ENCODE measurements at places on chromosomes 2 and 18. TPM values are rescaled to one million over a fixed set of nuclear protein-coding genes. Genes with fewer than 3 reads are reported as not detected.

ALLC gene
- total RNA-seq: not detected

CPO gene
- not detected for total RNA-seq

GPR39 gene
- total RNA-seq: not detected

EPB41L3 gene
- 1.5 TPM for total RNA-seq

ACVR1C gene
- 3.3 TPM for total RNA-seq

REG1B gene
- total RNA-seq: not detected

DNA sequence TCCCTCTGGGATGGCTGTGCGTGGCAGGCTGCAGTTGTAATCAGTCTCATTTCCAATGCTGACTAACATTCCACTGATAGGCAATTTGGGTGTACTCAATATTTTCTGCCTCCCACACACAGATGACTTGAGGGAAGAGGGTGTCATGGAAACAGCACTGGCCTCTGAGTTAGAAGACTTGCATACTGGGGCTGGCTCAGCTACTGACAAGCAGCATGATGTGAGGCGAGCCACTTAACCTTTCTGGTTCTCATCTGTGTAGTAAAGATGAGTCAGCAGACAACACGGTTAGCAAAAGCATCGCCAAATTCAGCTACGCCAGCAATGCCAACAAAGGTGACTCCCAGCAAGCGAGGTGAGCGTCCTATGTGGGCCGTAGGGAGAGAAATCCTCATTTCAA lies 73.5 kb downstream of the COLEC12 start:
- no peak overlapping the region for H3K4me3 ChIP-seq
- no peak overlapping the region for H3K27ac ChIP-seq
- no peak for DNase-seq
- peaks cover 4% of the 10 kb centered on the region for H3K27me3 ChIP-seq
- no peaks in the 10 kb centered on the region for H3K4me1 ChIP-seq

DNA sequence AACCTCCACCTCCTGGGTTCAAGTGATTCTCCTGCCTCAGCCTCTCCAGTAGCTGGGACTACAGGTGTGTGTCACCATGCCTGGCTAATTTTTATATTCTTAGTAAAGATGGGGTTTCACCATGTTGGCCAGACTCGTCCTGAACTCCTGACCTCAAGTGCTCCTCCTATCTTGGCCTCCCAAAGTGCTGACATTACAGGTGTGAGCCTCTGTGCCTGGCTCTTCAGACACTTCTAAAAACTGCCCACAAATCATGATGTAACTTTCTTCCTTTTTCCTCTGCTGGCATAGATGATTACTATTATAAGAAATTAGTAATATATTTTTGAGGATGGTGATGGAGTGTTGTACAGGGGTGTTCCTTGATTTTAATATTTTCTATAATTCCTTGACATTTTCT lies 6.0 kb downstream of the OSBPL6 start:
- H3K27me3 ChIP-seq: peaks cover 48% of the 10 kb centered on the region
- H3K27ac ChIP-seq: no peak overlapping the region
- peaks cover 4% of the 10 kb centered on the region for H3K4me1 ChIP-seq
- H3K36me3 ChIP-seq: no peaks in the 10 kb centered on the region
- no peak for DNase-seq

DNA sequence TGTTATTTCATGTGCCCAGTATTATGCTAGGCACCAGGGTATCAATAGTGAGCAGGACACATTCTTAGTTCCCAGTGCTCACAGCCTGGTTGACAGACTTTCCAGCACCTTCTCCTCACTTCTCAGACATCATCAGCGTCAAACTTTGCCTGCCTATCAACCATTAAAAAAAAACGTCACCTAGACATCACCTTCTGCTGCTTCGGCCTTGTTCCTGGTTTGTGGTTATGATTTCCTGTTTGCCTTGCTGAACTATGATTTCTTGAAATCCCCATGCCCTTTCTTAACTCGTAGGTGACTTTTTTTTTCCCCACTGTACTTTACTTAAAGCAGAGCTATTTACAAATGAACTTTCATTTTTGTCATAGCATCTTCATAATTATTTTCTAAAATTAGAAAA lies 60.4 kb upstream of the NABP1 start:
- peak overlapping the region; percentile 76 for H3K4me3 ChIP-seq
- H3K4me1 ChIP-seq: peaks cover 43% of the 10 kb centered on the region
- H3K27ac ChIP-seq: peak overlapping the region; percentile 75
- H3K27me3 ChIP-seq: no peaks in the 10 kb centered on the region

- H3K4me3 ChIP-seq: no peak overlapping the region
- H3K27ac ChIP-seq: no peak overlapping the region
- H3K4me1 ChIP-seq: peaks cover 8% of the 10 kb centered on the region
- H3K27me3 ChIP-seq: peaks cover 3% of the 10 kb centered on the region
- H3K36me3 ChIP-seq: no peaks in the 10 kb centered on the region
- no peak for DNase-seq
Measured at GRCh38 chr18:62030091-62030985, 137.5 kb upstream of the RNF152 start.

- H3K27me3 ChIP-seq: peaks cover 7% of the 10 kb centered on the region
- no peaks in the 10 kb centered on the region for H3K36me3 ChIP-seq
- DNase-seq: no peak
- H3K4me3 ChIP-seq: no peak overlapping the region
- no peaks in the 10 kb centered on the region for H3K4me1 ChIP-seq
- H3K27ac ChIP-seq: no peak overlapping the region
Measured at GRCh38 chr18:76318607-76319006, 176.4 kb downstream of the ZNF516 start.

- no peaks in the 10 kb centered on the region for H3K36me3 ChIP-seq
- H3K4me3 ChIP-seq: no peak overlapping the region
- no peak overlapping the region for H3K27ac ChIP-seq
Measured at GRCh38 chr2:158184556-158185343, 83.1 kb downstream of the UPP2 start.

DNA sequence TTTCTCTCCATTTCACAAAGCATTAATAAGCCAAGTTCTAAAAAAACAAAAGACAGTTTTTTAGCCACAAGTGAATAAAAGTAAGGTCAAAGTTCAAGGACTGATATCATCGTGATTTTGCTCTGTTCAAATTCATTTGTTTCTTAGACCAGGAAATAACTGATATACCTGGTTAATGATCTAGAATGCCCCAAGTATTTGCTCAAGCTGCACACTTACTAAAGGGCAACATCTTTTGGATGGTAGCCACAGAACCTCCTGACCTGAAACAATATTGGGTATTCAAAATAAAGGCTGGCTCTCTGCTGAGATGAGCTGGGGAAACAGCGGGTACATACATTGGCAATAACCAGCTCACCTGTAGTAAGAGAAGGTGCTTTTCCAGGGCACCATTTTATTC lies 314.7 kb upstream of the LYPD1 start:
- H3K27me3 ChIP-seq: no peaks in the 10 kb centered on the region
- H3K4me3 ChIP-seq: no peak overlapping the region
- no peaks in the 10 kb centered on the region for H3K4me1 ChIP-seq
- no peak overlapping the region for H3K27ac ChIP-seq
- DNase-seq: no peak
- H3K36me3 ChIP-seq: no peaks in the 10 kb centered on the region

DNA sequence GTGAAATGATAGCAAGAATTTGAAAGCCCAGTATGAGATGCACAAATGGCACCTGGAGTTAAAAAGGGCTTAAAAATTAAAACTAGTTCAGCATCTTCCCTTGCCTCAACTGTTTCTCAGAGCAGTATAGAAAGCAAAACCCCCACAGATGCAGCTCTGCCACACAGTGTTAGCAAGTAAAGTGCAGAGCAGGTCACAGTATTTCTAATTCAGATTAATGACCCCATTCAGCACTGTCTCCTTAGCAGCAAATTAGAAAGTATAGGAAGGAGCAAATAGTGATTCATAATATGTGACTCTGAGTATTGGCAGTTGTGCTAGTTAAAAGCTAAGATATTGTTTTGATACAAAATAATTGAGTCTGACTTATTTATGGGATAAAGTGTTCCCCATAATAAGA lies 73.8 kb upstream of the CCDC85A start:
- no peaks in the 10 kb centered on the region for H3K27me3 ChIP-seq
- H3K4me3 ChIP-seq: no peak overlapping the region
- no peak overlapping the region for H3K27ac ChIP-seq
- no peaks in the 10 kb centered on the region for H3K36me3 ChIP-seq

GRCh38 chr2:177972782-177973181 lies 99.8 kb downstream of the PDE11A start:
- no peaks in the 10 kb centered on the region for H3K36me3 ChIP-seq
- H3K4me1 ChIP-seq: no peaks in the 10 kb centered on the region
- no peak for DNase-seq
- H3K27ac ChIP-seq: no peak overlapping the region
